CD4-positive, alpha-beta T cell treated with Interleukin-6 at 100 ng/mL for 8 hours (primary cell): ENCODE measurements at places on chromosomes 7 and 10.

DNA sequence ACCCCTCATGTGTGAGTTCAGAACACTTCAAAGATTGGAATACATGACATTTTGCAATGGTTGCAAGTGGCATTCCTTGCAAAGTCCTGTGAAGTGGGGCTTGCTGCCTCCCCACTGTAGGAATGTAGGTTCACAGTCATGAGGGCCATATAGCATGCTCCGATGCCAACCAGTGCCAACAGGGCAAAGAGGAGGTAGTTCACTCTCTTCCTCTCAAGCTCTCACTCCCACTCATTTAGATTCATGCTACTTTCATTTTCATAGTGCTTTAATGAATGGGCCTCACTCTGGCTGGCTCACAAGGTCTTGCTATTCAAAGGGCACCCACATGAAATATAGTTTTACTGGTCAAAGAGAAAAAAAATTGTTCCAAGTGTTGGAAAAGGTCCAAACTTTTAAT lies 169.9 kb upstream of the AOAH start:
- no peak for DNase-seq

DNA sequence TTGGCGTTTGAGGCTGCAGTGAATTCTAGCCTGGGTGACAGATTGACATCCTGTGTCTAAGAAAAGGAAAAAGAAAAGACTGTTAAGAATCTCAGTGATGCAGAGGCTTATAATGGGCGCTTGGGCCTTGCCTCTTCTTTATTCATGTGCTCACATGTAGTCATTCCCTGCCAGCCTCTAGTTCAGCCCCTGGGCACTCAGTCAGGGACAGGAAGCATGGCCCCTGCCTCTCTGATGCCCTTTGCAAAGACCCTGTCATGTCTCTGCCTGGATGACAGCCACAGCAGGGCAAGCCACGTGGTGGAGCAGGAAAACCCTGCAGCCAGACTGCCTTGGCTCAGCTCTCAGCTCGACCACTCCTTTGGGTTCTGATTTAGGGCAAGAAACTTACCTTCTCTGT lies 368.9 kb downstream of the RPS24 start:
- no peak for DNase-seq

- DNase-seq = no peak
Measured at GRCh38 chr7:42770114-42770513, 141.8 kb downstream of the C7orf25 start.

- no peak for DNase-seq
Measured at GRCh38 chr7:67484244-67484751, 487.7 kb downstream of the TYW1 start.

DNA sequence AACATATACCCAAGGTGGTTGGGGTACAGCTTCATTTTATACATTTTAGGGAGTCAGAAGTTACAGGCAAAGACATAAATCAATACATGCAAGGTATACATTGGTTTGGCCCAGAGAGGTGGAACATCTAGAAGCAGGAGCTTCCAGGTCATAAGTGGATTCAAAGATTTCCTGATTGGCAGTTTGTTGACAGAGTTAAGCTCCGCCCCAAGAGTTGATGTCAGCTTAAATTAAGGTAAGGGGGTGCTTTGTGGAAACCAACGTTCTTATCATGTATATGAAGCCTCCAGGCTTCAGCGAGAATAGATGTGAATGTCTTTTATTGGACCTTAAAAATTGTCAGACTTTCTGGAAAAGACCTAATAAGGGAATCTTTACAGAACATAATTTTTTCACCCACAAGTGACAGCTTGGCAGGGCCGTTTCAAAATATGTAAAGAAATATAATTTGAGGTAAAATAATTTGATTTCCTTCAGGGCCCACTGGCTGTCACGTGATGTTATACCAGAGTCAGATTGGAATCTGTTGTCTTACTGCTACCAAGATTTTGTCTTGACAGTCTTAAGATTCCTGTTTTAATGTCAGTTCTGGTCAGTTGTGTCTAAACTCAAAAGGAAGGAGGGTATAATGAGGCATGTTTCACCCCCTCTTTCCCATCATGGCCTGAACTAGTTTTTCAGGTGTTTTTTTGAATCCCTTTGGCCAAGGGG lies 6.3 kb upstream of the PANK1 start:
- DNase-seq = no peak

GRCh38 chr7:50534690-50535290 lies 30.4 kb downstream of the DDC start:
- DNase-seq = no peak
